ENCODE measurements at places on chromosomes 11 and 22. TPM values are rescaled to one million over a fixed set of nuclear protein-coding genes. Genes with fewer than 3 reads are reported as not detected.

DNA sequence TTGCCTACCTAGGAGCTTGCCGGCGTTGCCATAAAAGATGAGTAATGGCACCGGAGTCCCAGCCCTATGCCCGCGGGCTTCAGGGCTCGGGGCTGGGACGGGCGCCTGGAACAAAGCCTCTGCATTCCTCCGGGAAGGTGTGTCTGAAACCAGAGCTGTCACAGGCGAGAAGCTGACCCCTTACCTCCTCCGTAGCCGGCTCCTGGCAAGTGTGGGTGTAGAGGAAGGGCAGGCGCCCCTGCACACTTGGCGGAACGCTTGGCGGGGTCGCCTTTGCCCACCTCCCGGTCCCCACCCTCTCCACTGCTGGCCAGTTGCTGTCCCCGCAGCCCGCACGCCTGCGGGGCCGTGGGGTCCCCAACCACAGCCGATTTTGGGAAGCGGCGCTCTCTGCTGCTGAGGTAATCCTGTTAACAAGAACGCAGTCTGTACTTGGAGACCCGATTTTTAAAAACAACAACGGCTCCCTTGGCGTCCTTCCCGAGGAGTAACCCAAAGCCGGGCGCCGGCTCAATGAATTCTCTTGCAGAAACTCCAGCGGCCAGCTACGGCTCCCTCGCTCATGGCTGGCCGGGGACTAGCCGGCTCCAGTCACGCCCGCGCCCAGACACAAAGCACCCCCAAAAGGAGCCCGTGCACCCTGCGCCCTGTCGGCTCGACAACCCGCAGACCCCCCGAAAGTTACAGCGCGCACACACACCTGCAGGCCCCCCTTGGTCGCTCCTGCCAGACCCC is 89.2 kb downstream of the PLEKHA7 start:
- peak; percentile 47 for DNase-seq
- H3K4me3 ChIP-seq = peak overlapping the region; percentile 72
- H3K4me1 ChIP-seq = peaks cover 56% of the 10 kb centered on the region
- H3K27ac ChIP-seq = peak overlapping the region; percentile 71

- no peaks in the 10 kb centered on the region for H3K27me3 ChIP-seq
- DNase-seq = no peak
- no peaks in the 10 kb centered on the region for H3K4me1 ChIP-seq
These were observed 26.7 kb downstream of the AMPD3 start for GRCh38 chr11:10481560-10482349.

GRCh38 chr22:30872285-30873041 is 96.1 kb downstream of the MORC2 start:
- peaks cover 21% of the 10 kb centered on the region for H3K4me1 ChIP-seq
- no peaks in the 10 kb centered on the region for H3K27me3 ChIP-seq
- H3K27ac ChIP-seq = no peak overlapping the region
- no peak for DNase-seq

Gene SHISAL1
- 1.3 TPM for total RNA-seq

Measured in left ventricle myocardium inferior (tissue), 1 donor.